PC-3 (cell line): ENCODE measurements at places on chromosomes 4 and X. TPM values are rescaled to one million over a fixed set of nuclear protein-coding genes. Genes with fewer than 3 reads are reported as not detected.

Gene NSD2
- total RNA-seq = 69.0 and 87.1 TPM in 2 replicates

Gene AADAT
- total RNA-seq = 2.7 and 4.3 TPM in 2 replicates

Gene PHKA1
- 28.5 and 33.7 TPM in 2 replicates for total RNA-seq

Gene PDLIM5
- total RNA-seq = 30.7 and 57.8 TPM in 2 replicates

DNA sequence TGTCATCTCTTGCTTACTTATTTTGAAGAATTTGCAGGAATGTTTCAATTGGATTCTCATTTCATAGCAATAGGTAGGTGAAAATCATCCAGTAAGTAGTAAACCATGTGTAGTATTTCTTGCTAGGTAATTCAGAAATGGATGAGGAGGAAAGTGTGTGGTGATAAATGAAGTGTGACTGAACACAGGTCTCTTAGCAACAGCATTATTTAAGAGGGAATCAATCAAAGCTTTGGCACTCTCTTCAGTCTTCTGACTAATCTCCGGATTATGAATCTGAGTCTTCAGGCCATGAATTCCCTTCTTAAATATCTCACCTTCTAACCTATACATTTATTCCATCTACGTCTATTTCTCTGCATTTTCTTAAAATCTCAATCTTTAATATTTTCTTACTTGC is 55.8 kb upstream of the ARHGAP24 start:
- no peak for DNase-seq

GRCh38 chrX:53316860-53317237 is 35.5 kb upstream of the IQSEC2 start:
- DNase-seq = no peak

DNA sequence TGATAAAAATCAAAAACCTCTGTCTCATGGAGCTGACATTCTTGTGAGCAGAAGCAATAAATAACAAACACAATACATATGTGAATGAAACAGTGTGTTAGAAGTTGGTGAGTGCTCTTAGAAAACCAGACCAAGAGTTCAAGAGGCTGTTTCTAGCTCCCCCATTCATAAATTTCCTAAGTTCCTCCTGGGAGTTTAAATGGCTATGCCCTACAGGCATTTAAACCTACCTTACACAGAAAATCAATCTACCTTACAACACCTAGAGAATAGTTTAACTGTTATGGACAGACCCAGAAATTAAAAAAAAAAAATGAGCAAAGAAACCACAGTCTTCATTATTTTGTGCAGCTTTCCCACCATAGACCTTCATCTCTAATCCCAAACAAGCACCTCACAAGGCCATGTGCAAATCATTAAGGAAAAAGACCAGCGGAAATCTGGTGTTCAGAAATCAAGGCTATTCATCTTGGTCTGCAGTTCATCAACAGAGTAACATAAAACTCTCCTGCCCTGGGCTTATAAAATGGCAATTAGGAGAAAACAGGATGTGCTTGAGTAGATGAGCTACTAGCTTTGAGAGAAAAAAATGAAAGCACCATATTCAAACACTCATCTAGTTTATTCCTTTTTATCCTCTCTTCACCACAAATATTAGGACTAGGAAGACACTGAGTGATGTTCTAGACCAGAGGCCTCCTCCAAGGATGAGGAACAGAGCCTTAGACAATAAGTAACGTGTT is 147.2 kb downstream of the SHROOM3 start:
- no peak for DNase-seq

DNA sequence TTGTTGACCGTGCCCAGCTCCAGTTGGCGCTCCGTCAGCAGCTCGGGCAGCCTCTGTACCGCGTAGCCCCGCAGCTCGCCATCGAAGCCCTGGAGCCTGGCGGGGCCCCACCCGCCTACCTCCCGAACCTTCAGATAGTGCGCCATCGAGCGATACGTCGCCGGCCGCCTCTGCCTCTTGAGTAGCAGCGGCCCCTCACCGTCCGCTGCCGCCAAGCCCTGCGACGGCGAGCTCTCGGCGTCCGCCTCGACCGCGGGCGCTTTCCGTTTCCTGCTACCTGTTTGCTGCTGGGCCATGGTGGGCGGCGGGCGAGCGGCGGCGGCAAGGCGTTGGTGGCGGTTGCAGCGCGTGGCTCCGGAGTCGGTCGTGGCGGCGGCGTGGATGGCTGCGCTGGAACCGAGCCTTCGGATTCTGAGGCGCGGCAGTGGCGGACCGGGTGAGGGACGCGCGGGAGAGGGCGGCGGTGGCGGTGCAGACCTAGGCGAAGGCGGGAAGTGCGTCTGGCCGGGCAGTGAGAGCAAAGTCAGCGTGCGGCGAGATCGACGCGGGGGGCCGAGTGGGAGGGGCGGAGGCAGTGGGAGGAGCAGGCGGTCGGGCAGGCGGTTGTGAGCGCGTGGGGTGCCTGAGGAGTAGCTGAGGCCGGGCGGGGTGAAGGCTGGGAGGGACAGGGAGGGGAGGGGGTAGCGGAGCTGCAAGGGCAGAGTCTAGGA is at the start of gene DCAF12L1:
TSS of gene DCAF12L1 (minus strand) at position 502 of the 710 bp plus-strand sequence. CDS start at position 296, 206 bp downstream.
- DNase-seq = no peak

- no peak for DNase-seq
Measured at GRCh38 chr4:78318126-78318525, 233.4 kb upstream of the ANXA3 start.
